ENCODE measurements at places on chromosomes 11 and 22. TPM values are rescaled to one million over a fixed set of nuclear protein-coding genes. Genes with fewer than 3 reads are reported as not detected.

GRCh38 chr11:116044941-116045340 lies 540.7 kb upstream of the CADM1 start:
- no peak for DNase-seq

LARGE2 gene
- not detected for total RNA-seq

- DNase-seq: no peak
These were observed 130.1 kb downstream of the TRPC6 start for GRCh38 chr11:101453682-101454081.

DNA sequence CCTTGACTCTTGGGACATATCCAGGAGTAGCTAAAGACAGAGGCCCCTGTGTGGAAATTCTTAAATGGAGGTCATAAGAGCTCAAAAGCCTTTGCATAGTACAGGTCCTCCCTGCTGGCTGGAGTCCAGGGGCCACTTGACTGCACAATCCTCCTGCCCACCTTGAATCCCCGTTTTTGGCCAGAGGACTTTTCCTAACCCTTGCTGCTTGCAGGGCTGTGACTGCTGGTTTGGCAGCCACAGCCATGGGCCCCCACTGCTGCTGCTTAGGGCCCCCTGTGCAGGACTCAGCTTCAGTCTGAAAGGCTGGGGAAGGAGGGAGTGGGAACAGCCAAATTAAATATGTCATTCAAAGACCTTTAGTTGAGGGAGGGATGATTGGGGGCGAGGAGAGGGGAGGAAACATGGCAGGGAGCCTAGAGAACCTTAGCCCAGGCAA lies 33.4 kb downstream of the ARHGAP1 start:
- DNase-seq: no peak

GRCh38 chr11:105491394-105491793 lies 118.5 kb upstream of the GRIA4 start:
- no peak for DNase-seq

GRCh38 chr22:27204817-27205216 lies 547.4 kb downstream of the MIAT start:
- no peak for DNase-seq

RCN1 gene
- 26.0 TPM for total RNA-seq

PPME1 gene
- 36.8 TPM for total RNA-seq

DNA sequence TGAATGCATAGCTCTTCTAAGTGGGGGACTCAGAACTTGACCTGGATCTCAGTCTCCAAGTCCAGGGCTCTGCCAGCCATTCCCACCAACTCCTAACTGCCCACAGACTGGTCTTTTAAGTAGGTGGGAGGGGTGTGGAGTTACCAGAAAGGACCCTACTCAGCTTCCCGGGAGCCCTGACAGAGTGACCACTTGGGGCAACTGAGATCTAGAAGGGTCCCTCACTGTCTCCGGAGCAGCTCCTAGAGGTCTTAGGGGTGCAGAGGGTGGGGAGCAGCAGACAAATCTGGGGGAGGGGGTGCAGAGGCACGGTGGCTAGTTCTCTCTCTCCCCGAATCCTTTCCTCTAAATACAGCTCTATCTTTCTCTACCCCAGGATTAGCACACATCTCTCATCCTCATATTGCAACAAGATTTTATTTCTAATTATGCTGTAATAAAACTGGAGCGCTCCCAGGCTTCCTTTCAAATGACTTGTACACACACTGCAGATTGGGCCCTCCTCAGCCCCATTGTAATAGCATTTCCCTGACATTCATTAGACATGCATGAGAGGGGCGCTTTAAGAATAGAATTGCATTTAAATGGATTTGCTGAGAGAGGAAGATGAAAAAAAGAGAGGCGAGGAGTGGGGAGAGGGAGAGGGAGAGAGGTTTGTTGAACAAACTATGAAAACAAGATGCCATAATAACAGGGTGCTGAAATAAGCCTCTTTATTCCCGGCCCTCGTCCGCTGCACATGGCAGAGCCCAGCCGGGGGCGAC lies 219.0 kb downstream of the CEP164 start:
- no peak for DNase-seq

GRCh38 chr22:38104084-38104483 lies 6.4 kb downstream of the BAIAP2L2 start:
- DNase-seq: no peak

OR10D3 gene
- total RNA-seq: not detected
